Heart left ventricle (tissue), 16 donors: ENCODE measurements at places on chromosomes 6 and 20. TPM values are rescaled to one million over a fixed set of nuclear protein-coding genes. Genes with fewer than 3 reads are reported as not detected.

FAM162B gene
- total RNA-seq, result 8.9 TPM

TCF19 gene
- total RNA-seq, result 1.8 TPM

FKBP5 gene
- total RNA-seq, result 72.9 TPM

ATP5F1E gene
- total RNA-seq, result 113 TPM

PBOV1 gene
- not detected for total RNA-seq

MAP3K7 gene
- total RNA-seq, result 22.6 TPM

ULBP3 gene
- total RNA-seq, result 0.81 TPM

BPIFB2 gene
- not detected for total RNA-seq

DDO gene
- 14.2 TPM for total RNA-seq

SMOC2 gene
- total RNA-seq, result 44.2 TPM

PLN gene
- total RNA-seq, result 1,653 TPM

RAB32 gene
- total RNA-seq, result 3.9 TPM
